Activated T-helper 2 cell treated with anti-CD3 and anti-CD28 coated beads, Interferon-gamma antibody, Interleukin-2, Interleukin-4, amounts not matched to agents 10 μg/mL and 5 μg/mL and 100 μg/mL, durations not matched to agents 14 hours and 24 hours and 36 hours (primary cell): ENCODE measurements at places on chromosomes 2 and 18. TPM values are rescaled to one million over a fixed set of nuclear protein-coding genes. Genes with fewer than 3 reads are reported as not detected.

- no peak for DNase-seq
Measured at GRCh38 chr2:238644095-238645081, 203.5 kb upstream of the TWIST2 start.

Gene GREB1
- 0.23 and 0.25 TPM in 2 replicates for total RNA-seq

Gene SOX11
- not detected in 2 replicates for total RNA-seq

DNA sequence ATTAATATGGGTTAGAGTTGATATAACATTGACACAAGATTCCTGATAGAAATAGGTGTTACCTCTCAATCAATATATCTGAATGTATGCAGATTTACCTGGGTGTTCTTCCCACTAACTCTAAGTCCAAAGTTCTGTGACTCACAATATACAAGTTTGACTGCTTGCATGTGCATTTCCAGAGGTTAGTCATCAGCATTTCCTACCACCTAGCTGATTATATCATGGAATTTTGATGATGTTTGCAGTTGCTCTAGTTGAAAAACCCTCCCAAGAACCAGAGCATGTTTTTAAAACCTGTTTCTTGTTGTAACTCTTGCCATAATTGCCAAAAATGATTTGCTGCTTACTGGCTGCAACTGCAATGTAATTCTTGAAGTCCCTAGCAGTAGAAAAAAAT lies 15.0 kb upstream of the DSG1 start:
- no peak for DNase-seq

DNA sequence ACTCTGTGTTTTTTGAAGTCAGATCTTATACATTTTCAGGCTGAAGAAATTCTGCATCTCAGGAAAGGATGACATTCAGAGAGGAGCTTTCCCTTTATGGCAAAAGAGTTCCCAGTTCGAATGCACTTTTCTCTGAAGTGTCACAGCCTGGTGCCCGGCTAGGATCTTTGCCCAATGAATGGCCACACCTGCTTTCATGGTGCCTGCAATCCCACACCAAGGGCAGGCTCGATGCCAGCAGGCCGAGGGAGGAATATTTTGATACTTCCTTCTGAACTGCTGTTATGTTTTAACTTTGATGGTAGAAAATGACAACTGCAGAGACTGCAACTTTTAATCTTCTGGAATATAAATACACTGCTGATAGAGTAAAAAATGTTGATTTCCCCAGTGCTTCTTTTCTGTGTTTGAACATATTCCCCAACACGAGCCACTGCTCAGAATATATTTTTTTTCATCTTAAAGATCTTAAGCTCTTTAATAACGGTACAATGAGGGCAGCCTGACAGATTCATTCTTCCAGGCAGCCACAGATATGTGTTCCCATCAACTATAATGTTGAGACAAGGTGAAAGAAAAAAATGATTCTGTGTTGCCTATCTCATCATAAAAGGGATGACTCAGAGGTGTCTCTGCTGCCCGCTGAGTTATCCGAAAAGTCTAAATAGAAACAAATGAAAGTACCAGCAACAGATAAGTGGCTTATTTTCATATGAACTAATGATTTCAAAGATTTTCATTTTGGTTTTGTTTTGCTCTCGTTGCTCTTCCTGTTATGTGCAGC lies 848.5 kb downstream of the DCDC2C start:
- DNase-seq, result no peak

Gene EPB41L5
- 0.94 and 1.5 TPM in 2 replicates for total RNA-seq

Gene ESPNL
- 0.07 and 0.14 TPM in 2 replicates for total RNA-seq

DNA sequence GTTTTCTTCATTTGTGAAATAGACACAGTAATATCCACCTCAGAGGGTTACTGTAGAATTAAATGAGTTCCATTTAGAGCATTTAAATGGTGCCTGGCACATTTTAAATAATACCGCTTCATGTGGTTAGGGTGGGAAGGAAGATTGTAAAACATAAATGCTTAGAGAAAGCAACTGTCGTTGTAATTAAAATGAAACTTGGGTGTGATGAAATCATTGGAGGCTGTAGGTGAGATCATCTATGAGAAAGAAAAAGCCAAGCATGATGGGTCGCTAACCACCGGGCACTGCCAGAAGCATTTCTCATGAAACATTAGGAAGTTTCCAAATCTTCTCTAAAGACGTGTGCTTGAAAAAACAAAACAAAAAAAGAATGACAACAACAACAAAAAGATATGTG lies 8.2 kb upstream of the SLC39A10 start:
- DNase-seq, result no peak

Gene LBH
- 60.8 and 61.1 TPM in 2 replicates for total RNA-seq

DNA sequence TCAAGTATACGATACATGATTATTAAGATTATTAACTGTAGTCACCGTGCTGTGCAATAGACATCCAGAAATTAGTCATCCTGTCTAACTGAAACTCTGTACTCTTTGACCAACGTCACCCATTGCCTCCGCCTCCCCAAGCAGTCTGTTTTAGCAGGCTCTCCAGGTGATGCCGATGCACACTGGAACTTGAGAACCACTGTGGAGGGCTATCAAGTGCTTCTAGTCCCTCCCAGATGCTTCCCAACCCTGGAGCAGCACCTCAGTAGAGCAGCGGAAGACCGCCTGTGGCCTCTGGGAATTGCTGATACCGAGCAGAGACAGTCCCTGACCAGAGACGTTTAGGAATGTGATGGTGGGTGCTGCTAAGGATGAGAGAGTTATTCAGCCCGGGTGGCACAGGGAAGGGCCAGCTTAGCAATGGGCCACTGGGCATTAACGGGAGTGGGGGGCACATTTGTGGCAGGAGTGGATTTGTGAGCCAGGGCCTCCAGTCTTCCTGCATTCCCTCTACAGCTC lies 50.7 kb downstream of the LIPG start:
- no peak for DNase-seq
